ENCODE measurements at places on chromosomes 3 and 15.

GRCh38 chr3:2937055-2937454 is 173.1 kb downstream of the IL5RA start:
- DNase-seq = no peak

DNA sequence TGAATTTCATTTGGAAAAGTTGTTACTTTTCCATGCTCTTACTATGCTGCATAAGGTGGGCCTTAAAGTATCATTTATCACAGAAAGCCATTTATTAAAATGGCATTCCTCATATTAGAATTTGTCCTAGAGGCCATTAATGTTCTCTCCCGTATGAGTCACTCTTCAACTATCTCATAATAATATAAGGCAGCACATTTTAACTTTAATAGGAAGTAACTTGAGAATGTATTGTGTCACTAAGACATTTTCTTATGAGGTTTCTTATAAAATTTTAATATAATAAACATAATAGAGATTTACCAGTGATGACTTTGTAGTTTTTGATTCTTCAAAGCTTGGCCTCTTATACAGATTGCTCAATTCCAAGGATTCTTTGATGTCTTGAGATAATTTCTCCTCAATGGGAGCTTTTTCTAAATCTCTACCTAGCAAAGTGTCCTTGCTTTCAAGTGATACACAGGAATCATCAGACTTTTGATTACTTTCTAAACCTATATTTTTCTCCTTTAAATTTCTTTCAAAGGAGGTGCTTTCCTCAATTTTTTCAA is 74.7 kb downstream of the ZBBX start:
- DNase-seq = no peak

DNA sequence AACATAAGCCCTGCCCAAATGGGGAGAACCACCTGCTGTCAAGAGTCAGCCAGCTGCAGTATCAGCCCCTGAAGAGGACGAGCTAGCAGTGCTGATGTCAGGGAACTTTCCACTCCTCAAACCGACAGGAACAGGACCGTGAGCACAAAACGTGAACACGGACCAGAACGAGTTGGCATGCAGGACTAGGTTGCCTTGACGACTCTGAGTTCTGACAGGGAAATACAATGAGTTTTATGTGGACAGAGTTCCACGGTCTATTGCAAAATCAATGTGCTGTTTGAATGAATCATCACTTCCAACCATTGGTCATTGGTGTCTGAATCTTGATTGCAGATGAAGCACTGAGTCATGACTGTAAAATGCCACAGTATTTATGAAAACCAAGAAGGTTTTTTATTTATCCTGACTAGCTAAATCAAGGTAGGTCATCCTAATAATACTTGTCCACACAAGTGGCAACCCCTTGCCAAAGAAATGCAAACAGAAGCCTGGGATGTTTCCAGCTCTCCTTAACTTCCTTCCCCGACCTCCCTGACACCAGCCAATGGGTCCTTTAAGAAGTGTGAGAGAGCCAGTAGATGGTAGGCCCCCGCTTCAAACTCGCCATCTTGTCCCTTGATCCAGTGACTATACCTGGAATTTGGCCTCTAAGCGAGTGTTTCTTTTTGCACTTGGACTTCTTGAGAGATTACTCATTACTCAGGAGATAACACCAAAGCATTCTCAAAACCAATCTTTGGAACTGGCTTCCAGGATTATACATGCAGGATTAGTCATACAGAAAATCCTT is 119.6 kb downstream of the ASB7 start:
- peak; percentile 97 for DNase-seq

DNA sequence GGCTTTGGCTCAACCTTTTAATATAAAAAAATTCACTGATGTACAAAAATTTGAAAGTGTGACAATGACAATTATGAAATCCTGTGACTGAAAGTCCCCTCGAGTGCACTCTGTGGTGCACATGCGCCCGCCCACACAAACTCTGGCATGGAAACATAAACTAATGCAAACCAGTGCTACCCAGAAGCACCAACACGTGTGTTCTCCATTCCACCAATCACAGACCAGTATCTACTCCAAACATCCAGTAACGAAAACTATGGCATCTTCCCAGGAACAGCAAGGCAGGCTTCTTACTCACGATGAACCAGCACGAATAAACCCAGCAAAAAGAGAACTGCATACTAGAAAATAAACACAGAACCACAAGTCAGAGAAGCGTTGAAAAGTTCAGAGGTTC is 11.7 kb upstream of the NMB start:
- DNase-seq = no peak

DNA sequence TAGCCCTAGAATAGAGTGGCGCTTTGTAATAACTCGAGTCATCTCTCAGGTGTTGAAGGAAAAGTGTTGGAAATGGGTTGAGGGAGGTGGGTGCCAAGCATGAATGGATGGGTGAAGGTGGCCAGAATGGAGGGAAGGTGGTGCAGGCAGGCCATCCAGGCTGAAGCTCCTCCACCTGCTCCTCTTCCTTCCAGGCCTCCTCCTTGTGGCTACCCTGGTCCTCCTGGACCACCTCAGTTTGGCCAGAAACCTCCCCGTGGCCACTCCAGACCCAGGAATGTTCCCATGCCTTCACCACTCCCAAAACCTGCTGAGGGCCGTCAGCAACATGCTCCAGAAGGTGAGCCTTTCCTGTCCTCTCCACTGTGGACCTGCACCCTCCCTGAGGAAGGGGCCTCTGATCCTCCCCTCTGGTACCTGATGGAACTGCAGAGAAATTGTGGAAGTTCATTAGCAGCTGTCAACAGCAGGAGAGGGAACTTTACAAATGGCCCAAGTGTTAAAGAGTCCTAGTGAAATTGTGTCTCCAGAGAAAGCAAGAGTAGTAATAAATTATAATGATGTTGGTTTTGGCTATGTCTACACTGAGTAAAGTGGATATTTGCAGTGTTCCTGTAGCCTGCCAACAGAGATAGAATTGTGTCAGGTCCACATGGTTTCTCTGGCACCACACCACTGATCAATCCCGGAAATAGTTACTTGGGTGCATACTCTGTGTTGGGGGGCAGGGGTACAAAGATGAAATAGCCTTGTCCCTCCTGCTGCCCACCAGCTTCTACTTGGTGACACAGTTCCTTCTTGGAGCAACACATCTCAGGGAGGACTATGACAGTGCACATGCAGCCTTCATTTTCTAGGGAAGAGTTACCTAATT is 1.6 kb downstream of the IL12A start:
- no peak for DNase-seq

- no peak for DNase-seq
Observed at GRCh38 chr15:72313448-72313840, 6.5 kb downstream of the CELF6 start.

DNA sequence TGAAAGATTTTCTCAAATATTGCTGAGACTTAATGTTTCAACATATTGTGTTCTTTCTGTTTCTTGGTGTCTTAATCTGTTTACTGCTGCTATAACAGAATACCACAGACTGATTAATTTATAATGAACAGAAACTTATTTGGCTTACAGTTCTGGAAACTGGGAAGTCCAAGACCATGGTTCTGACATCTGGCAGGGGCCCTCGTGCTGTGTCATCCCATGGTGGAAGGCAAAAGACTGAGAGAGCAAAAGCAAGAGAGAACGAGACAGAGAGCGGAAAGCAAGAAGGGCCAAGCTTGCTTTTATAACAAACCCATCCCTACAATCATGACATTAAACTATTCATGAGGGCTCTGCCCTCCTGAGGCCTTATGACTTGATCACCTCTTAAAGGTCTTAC is 88.7 kb downstream of the ARNT2 start:
- DNase-seq = no peak

GRCh38 chr3:183427876-183428446 is 458 bp downstream of the MCF2L2 start:
- no peak for DNase-seq

DNA sequence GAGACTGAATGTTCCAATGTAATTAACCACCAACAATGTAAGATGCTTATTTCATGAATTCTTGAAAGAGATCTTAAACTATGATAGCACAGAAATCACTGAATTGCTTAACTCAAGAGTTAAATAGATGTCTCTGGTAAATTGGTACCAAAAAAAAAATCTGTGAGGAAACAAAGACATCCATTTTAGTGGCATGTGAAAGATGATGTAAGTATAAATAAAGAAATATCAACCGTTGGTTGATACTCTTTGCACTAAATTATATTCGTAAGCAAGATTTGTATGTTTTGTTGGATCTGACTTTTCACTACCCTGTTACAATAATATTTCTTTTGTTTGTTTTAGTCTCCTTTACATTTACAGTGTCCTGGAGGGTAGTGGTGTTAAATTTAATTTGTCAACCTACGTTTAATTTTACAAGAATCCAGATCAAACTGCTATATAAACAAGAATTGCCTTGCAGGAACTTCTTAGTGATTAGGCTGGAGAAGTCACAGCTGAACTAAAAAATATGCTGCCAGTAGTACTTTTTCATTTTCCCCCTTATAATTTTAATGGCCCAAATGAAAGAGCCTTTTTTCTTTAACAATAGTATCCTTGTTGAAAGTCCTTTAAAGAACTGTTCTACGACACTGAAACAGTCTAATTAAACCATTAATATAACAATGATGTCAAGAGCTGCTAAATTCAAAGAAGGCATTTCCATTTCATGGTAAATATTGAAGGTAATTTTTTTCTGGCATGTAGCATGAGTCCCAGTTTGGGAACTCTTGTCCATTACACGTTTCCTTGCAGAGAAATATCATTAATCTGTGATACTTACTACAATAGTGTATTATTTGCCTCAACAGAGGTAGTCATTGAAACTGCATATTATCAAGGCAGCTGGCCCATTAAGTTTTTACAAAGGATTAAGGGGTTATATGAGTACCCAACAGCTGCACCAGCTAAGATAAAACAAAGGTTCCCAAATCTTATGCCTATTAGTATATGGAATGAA is 109.6 kb upstream of the PHLDB2 start:
- DNase-seq = no peak

DNA sequence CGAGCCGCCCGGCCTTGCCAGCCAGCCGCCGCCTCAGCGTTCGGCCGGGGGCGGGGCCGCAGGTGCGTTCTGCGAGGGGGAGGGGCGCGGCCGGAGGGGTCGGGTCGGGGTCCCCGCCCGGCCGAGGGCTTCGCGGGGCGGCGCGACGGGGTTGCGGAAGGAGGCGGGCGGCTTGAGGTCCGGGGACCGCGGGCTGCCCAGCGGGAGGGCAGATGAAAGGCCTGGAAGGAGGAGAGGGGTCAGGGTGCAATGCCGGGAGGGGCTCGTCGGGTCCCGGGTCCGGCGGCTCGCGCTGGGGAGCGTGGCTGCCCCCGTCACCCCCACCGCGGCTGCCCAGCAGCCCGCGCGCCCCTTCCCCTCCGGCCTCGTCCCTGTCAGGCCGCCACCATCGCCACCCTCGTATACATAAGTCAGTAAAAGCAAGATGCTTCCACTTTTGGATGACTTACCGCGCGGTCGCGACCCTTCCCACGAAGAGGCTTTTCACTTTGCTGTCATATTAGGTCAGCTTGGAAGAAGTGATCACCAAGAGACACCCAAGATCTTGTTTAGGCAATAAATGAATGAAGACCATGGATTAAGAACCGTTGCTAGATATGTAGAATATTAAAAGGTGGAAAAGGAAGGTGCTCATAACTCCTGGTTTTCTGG is 620 bp upstream of the ANP32A start:
- DNase-seq = no peak

- DNase-seq = no peak
Observed at GRCh38 chr3:31014317-31015040, 120.0 kb upstream of the GADL1 start.

GRCh38 chr15:73637527-73637926 is 4.3 kb upstream of the NPTN start:
- DNase-seq = no peak

DNA sequence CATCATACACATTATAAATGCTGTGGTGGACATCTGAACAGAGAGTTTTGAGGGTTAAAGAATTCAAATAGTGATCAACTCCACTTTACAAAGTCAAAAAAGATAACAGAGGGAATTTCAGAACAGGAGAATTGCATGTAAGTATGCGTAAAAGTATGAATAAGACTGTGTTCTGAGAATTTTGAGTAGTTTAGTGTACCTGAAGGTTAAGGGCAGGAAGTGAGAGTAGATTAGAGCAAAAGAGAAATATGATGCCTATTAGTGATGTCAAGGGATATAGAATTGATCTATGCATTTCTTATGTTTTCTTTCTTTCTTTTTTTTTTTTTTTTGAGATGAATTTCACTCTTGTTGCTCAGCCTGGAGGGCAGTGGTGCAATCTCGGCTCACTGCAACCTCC is 53.1 kb downstream of the TP63 start:
- DNase-seq = no peak

DNA sequence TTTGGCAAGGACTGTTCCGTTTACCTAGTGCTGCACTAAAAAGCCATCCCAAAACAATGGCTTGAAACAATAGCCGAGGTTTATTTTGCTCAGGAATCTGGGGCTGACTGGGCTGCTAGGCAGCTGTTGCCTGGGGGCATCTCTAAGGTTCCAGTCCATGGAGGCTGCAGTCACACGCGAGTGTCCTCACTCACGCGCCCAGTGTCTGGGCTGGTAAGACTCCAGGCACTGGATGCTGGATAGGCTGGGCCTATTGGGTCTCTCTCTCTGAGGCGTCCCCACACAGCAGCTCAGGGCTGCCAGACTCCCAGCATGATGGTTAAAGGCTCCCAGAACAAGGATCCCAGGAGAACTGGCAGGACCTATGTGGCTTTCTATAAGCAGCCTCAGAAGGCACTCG is 34.2 kb downstream of the ALS2CL start:
- no peak for DNase-seq

- DNase-seq = peak; percentile 6
Observed at GRCh38 chr15:33910741-33911140, 57.6 kb upstream of the CHRM5 start.

GRCh38 chr15:42069496-42070278 is 24.7 kb downstream of the PLA2G4D start:
- no peak for DNase-seq

DNA sequence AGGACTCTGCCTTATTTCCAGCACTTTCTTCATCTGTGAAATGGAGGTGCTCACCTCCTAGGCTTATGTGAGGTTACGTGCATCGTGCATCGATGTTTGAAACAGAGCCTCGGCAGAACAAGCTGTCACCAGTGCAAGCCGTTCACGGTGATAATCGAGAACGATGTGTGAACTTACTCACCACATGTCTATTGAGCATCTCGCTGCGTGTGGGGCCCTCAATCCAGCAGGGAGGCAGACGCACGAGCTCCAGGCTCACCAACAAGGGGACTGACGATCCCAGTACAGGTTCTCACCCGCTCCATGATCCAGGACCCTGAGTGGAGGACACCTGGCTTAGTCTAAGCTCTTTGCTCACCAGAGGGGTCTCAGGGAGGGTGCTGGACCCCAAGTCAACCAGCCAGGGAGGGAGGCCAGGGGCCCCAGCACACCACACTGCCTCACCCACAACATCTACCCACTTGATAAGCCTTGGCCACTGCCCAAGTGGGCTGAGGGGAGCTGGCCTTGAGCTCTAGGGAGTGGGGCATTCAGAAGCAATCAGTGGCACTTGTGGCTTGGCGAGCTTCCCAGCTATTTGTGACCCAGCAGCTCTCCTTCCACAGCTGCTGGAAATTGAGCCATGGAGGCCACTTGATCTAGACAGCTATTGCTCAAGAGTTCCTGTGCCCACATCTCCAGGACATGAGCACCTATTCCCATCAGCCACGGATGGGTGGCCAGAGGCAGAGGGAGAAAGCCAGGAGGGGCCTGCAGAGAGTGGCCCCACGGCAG is 34.4 kb upstream of the SLC6A1 start:
- DNase-seq = no peak
